ENCODE measurements at places on chromosomes 7 and 10. TPM values are rescaled to one million over a fixed set of nuclear protein-coding genes. Genes with fewer than 3 reads are reported as not detected.

HOXA13 gene
- total RNA-seq = 8.0 TPM

- H3K27me3 ChIP-seq = no peaks in the 10 kb centered on the region
- no peak overlapping the region for H3K27ac ChIP-seq
- peaks cover 7% of the 10 kb centered on the region for H3K4me1 ChIP-seq
- no peak overlapping the region for H3K4me3 ChIP-seq
- DNase-seq = peak; percentile 19
Measured at GRCh38 chr10:119531067-119531466, 11.5 kb downstream of the RGS10 start.

GRCh38 chr7:151705636-151706276, 171.2 kb downstream of the PRKAG2 start:
- H3K4me3 ChIP-seq = no peak overlapping the region
- DNase-seq = peak; percentile 91
- no peak overlapping the region for H3K27ac ChIP-seq

HMX2 gene
- not detected for total RNA-seq

DNA sequence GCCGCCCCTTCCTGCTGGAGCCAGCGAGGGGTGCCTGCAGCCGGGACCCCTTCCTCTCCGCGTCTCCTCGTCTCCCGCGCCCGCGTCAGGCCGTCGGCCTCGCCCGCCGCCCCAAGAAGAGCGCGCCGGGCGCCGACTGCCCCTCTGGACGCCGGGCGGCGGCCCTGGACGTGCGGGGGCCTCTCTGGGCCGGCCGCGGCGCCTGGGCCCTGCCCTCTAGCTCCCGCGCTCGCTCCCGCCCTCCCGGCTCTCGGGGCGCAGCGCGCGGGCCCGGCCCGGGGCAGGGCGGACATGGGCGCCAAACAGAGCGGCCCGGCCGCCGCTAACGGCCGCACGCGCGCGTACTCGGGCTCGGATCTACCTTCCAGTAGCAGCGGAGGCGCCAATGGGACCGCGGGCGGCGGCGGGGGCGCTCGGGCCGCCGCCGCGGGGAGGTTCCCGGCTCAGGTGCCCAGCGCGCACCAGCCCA, 704 bp downstream of the ZNRF2 start:
- peak; percentile 78 for DNase-seq
- H3K4me3 ChIP-seq = peak overlapping the region; percentile 89
- peak overlapping the region; percentile 53 for H3K27ac ChIP-seq
- H3K36me3 ChIP-seq = no peaks in the 10 kb centered on the region
- H3K4me1 ChIP-seq = peaks cover 18% of the 10 kb centered on the region
